ENCODE measurements at places on chromosomes 3 and 15. TPM values are rescaled to one million over a fixed set of nuclear protein-coding genes. Genes with fewer than 3 reads are reported as not detected.

Gene NANOGP8
- total RNA-seq = 0.27 TPM

Gene CORO2B
- total RNA-seq = 2.9 TPM

Gene MAGEL2
- total RNA-seq = 9.2 TPM

Gene CCDC54
- not detected for total RNA-seq

GRCh38 chr15:100759106-100759505 lies 120.5 kb upstream of the ALDH1A3 start:
- peak; percentile 98 for DNase-seq

DNA sequence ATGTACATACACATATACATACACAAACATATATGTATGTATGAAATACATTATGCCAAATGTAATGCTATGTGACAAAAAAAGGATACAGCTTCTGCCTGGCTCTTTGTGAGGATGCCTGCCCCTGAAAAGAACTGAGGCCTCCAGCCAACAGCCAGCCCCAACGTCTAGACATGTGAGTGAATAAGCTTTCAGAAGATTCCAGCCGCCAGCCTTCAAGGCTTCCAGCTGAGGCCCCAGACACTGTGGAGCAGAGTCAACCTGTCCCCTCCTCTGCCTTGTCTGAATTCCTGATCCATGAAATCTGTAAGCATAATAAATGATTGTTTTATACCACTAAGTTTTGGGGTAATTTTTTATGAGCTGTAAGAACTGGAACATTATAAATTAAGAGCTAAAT lies 24.7 kb downstream of the GXYLT2 start:
- no peak for DNase-seq

GRCh38 chr3:108090049-108090700 lies 656 bp downstream of the CD47 start:
- peak; percentile 71 for DNase-seq

DNA sequence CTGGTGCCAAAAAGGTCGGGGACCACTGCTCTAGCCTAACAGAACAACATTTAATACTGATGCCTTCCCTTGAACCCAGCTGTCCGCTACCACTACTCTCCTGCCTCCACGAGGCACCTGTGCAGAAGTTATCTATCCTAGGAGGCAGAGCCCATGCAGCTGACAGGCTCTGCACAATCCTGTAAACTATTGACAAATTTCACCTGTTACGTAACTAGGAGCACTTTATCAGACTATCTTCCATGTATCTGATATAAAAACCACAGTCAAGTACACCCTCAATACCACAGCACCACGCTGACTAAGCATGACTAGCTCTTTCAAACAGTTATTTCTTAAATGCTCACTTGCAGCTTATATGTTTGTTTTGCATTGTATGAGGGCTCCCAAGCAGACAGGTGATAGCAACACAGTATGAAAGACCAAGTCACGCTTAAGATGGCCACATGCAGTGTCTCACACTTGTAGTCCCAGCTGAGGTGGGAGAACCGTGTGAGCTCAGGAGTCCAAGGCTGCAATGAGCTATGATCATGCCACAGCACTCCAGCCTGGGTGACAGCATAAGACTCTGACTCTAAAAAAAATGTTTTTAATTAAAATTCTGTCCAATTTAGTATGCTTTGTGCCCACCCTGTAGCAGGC lies 4.5 kb upstream of the IL17RC start:
- no peak for DNase-seq

- no peak for DNase-seq
Measured at GRCh38 chr3:154378311-154378710, 51.7 kb downstream of the GPR149 start.

Measured in muscle of leg (tissue), 16 donors.